8988T (cell line): ENCODE measurements at places on chromosomes 2 and 18.

GRCh38 chr2:191863988-191864387 lies 17.1 kb upstream of the CAVIN2 start:
- DNase-seq = no peak

GRCh38 chr2:177783835-177784744 lies 288.5 kb downstream of the PDE11A start:
- no peak for DNase-seq

DNA sequence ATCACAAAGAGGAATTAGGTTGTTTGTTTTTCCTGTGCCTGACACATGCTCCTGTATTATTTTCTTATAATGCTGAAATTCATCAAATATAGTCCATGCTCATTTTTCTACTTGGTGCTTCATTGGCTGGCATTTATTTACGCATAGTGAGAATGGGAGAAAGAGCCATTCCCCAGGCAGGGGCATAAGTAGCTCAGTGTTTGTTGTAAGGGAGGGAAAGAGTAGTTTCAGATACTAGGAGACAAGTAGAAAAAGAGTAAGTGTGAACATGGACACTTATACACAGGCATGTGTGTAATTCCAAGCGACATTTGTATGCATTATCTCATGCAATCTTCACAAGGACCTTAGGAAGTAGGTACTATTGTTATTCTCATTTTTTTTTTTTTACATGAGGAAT lies 111.9 kb upstream of the UGP2 start:
- no peak for DNase-seq

GRCh38 chr2:54638103-54638502 lies 85.4 kb upstream of the EML6 start:
- no peak for DNase-seq

GRCh38 chr2:152400607-152401214 lies 65.7 kb downstream of the FMNL2 start:
- no peak for DNase-seq

DNA sequence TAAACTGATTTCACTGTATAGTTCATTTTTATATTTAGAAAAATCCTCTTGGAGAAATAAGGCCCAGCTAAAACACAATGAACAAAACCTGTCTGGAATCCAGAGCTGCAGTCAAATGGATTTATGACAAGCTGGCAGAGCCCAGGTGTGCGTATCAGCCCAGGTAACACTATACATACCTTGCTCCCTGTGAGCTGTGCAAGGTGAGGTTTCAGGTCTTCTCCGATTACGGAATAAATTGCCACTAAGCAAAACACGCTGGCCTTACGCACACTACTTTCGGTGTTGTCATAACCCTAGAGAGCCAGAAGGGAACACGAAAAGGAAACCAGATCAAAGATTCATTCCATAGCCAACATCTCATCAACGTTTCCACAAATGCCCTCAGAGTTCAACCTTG lies 61.9 kb upstream of the TFCP2L1 start:
- DNase-seq = no peak

- no peak for DNase-seq
Measured at GRCh38 chr18:79823120-79823519, 25.4 kb downstream of the KCNG2 start.

- no peak for DNase-seq
Measured at GRCh38 chr18:8847900-8848299, 142.5 kb downstream of the MTCL1 start.

DNA sequence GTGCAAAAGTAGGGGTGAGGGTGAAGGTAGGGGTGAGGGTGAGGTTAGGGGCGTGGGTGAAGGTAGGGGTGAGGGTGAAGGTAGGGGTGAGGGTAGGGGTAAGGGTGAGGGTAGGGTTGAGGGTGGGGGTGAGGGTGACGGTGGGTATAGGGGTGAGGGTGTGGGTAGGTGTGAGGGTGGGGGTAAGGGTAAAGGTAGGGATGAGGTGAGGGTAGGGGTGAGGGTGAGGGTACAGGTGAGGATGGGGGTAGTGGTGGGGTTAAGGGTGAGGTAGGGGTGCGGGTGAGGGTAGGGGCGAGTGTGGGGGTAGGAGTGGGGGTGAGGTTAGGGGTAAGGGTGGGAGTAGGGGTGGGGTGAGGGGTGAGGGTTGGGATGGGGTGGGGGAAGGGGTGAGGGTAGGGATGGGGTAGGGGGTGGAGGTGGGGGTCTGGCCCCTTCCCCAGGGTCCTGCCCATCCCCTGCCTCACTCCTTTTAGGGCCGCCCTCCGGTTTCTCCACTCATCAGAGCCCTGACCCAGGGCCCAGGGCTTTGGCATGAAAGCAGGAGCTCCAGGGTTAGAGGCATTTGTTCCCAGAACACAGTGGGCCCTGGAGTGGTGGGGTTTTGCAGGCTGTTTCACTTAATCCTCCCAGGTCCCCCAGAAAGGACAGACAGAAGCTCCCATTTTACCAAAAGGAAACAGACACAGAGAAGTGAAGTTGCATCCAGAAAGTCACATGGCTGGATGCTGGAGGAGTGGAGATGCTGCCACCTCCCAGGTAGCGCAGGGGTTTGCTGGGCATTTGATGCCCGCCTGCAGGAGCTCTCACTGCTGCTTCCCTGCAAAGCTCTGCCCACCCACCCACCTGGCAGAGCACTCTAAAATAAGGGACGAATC lies 26.9 kb downstream of the SNORC start:
- no peak for DNase-seq

DNA sequence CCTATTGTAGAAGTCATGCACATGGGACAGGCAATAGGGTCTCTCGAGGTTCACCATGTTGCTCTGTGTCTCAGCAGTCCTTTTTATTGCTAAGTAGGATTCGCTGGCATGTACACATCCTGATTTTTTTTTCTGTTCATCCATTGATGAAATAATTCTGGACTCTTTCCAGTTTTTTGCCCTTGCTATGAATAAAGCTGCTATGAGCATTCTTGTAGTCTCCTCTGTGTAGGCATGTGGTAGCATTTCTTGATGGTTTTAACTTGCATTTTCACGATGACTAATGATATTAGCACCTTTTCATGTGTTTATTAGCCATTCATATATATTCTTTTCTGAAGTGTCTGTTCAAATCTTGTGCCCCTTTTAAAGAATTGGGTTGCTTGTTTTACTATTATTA lies 65.8 kb upstream of the EDAR start:
- no peak for DNase-seq

DNA sequence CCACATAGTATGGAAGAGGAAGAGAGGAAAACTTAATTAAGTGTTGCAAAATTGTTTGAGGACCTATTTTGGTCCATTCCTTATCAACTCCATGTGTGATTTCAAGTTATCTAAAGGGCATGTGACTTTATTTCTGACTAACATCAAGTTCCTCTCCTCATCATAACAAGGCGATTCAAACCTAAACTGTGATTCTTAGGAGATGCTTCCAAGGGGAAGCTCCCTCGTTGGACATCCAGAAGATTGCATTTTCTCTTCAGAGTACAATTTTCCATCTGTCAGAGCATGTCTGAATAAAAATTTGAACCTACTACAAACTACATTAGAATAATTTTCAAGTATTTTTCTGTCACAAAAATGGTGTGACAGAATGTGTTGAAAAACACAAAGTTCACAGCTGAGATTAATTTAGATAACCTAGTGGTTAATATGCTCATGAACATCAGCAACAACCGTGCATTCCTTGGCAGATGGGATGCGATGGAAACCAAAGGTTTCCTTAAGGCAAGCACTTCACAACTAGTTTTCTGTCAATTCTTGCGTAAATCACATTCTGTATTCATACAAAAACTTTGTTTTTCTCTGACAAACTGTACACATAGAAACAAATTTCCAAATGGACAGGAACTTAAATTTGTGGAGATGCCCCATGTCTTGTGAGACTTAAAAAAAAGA lies 4.2 kb downstream of the SFT2D3 start:
- DNase-seq = no peak

DNA sequence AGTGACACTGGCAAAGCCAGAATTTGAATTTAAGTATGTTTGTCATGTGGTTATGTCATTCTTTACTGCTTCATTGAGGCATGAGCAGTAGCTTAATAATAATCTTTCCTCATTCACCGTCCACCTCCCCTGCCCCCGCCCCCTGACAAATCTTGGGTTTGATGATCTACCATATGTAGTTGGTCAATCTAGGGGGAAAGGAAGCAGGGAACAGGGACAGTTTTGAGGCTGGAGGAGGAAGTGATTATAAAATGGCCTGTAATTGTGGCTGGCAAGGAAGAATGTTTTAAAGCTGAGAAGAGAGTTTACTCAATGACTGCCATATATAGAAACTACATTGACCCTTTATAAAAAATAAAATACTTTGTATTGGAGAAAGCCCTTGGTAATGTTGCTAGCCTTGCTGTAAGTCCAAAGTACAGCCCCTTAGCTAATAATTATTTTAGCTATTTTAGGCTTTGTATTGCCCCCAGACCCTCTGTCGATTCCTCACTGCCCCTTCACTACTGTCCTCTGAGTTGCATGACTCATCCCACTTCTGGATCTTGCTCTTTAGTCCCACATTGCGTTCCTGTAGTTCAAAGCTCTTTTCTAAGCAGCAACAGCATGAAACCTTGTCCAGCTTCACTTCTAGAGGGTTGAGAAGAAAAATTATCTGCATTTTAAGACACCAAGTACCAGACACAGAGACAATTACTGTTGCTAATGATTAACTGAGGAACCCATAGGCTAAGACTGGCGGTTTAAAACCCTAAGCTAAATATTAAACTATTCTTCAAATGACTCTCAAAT lies 38.4 kb downstream of the PELI1 start:
- no peak for DNase-seq

DNA sequence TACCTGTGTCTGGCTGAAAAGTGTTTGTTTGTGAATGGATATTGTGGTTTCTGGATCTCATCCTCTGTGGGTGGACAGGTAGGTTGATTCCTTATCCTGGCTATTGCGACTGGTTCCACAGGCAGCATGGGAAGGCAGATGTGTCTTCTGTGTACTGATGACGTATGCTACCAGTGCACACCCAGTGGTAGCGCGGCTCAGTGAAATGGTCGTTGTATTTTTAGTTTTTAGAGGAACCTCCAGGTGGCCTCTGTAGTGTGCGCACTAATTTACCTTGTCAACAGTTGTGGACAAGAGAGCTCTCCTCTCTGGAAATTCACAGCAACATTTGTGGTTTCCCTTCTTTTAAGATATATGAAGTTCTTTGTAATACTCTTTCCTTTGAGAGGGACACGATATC lies 52.5 kb downstream of the CCDC74A start:
- DNase-seq = no peak

DNA sequence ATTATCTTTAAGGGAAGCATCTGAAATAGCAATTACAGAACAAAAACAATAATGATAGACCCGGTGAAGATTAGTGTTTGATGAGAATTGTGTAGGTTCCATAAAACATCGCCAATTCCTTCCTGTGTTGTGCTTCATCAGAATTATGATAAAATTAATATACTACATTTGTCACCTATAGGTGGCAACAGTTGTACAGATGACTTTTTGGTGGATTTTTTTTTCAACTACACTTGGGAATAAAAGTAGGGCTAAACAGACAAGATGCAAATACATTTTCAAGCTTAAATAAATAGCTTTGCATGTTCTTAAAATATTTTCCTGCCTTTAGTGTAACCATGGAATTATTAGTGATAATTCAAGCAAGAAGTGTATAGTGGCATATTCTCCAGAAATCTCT lies 7.0 kb upstream of the LYPD1 start:
- no peak for DNase-seq

DNA sequence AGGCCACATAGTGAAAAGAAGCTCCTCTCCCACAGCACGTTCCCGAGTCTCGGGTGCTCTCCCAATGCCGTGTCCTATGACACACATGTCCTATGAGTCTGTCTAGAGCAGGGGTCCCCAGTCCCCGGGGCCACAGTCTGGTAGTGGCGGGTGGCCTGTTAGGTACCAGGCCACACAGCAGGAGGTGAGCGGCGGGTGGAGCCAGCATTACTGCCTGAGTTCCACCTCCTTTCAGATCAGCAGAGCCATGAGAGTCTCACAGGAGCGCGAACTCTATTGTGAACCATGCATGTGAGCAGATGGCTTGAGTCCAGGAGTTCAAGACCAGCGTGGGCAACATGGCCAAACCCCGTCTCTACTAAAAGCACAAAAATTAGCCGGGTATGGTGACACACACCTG lies 112.6 kb downstream of the ZBTB7C start:
- DNase-seq = no peak

- DNase-seq = no peak
Measured at GRCh38 chr18:63131106-63131958, 188.2 kb downstream of the BCL2 start.

DNA sequence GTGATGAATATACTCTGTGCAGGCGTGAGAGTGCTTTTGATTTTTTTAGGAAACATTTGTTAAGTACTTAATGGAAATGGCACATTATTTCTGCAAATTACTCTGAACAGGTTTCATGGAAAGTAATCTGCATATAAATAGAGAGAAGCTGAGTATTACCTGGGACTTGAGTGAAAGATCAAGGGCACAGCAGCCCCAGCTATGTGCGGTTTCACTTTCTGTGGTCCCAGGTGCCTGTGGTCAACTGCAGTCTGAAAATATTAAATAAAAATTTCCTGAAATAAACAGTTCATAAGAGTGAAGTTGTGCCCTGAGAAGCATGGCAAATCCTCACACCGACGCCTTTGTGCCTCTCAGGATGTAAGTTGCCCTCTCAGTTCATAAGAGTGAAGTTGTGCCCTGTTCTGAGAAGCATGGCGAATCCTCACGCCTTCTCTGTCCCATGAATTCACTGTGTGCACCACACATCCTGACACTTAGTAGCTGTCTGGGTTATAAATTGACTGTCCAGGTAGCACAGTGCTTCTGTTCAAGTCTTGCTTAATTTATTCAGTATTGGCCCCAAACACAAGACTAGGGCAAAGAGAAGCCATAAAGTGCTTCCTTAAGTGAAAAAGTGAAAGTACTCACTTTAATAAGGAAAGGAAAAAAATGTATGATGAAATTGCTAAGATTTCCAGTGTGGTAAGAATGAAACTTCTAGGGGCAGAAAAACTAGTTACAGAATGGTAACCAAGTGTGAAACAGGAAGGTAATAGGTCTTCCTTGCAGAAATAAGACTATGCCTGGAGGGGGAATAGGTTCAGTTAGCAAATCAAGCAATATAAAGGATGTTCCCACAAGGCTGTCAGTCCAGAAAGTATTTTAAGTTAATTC lies 4.3 kb upstream of the SNTG2 start:
- DNase-seq = no peak

GRCh38 chr2:1546901-1547300 lies 133.6 kb downstream of the TPO start:
- DNase-seq = no peak

GRCh38 chr2:174336501-174337336 lies 2.0 kb downstream of the SP9 start:
- DNase-seq = no peak

DNA sequence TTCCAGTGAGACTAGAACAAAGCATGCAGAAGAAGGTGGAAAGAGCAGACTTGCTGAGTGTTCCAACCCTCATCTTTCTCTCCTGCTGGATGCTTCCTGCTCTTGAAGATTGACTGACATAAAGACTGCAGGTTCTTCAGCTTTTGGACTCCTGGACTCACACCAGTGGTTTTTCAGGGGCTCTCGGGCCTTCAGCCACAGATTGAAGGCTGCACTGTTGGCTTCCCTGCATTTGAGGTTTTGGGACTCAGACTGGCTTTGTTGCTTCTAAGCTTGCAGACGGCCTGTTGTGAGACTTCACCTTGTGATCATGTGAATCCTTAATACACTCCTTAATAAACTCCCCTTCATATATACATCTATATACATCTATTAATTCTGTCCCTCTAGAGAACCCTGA lies 20.4 kb downstream of the VRK2 start:
- DNase-seq = no peak

GRCh38 chr18:31591628-31592027 lies at the start of gene TTR:
TSS of gene TTR (plus strand) at chr18:31591877. CDS start at chr18:31591903, 26 bp downstream.
- no peak for DNase-seq
